ENCODE measurements at places on chromosomes 13 and 19. TPM values are rescaled to one million over a fixed set of nuclear protein-coding genes. Genes with fewer than 3 reads are reported as not detected.

- DNase-seq: no peak
These were observed 70.1 kb downstream of the CAB39L start for GRCh38 chr13:49373716-49374115.

DNA sequence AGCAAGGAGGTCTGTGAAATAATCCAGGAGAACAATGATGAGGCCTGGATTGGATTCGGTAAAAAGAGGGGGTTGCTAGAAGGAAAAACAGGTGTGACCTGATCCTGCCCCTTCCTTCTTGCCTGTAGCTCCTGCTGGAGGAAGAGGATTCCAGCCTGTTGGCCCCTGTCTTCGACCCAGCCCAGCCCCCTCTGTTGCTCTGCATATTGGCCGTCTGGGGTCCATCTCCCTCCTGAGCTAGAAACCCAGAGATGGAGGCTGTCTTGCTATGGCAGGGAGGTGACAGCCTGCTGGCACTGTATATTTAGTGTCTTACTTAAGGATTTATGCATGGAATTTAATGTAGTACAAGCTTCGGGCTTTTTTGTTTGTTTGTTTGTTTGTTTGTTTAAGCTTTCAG, 6.6 kb downstream of the DMRTC2 start:
- DNase-seq: no peak

DNA sequence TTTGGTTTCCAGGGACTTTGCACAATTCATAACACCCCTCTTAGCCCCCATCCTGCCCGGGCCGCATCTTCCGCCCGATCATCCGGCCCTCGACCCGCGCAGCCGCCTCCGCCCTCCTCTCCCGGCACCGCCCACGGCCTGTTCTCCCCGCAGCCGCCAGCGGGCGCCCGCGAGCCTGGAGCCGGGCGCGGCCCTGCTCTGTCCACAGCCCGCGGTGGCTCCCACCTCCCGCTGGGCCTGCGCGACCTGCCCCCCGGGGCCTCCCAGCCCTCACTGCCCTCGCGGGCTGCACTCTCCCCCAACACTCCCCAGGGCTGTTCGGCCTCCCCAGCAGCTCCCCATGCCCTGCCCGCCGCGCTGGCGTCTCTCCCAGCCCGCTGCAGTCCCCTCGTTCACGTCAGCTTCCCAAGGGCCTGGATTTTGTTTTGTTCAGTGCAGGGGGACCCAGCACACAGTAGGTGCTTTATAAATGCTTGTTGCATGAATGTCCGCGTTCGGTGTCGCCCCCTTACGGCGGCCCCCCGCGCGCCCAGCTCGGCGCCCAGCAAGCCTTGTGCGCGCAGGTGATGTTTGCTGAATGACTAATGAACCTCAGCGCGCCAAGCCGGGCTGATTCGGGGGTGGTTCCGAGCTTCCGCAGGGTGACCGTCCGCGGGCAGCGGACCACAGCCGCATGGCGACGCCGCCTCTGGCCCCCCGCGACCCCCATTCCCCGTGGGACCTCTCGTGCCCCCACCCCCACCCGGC, 4.6 kb upstream of the APC2 start:
- peak; percentile 59 for DNase-seq

- DNase-seq: no peak
These were observed 634 bp upstream of the DIAPH3 start for GRCh38 chr13:60164234-60164889.

- DNase-seq: peak; percentile 65
These were observed 25.3 kb downstream of the NAXD start for GRCh38 chr13:110640591-110641029.

DNA sequence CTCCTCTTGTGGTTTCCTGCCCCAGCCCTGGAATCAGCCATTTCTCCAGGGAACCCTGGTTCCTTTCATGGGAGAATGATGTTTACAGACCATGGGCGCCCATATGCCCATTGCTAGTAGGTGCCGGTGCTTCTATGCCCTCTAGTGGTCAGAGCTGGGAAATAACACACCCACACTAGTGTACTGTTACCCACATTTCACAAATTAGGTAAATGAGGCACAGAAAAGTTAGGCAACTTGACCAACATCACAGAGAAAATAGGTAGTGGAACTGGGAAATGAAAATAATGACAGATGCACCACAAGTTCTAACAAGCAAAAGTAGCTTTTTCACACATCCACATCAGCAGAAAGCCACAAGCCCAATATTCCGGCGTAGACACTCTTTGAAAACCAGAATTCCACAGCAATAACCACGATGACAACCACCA, 1.3 kb upstream of the CEACAM3 start:
- peak; percentile 39 for DNase-seq

DNA sequence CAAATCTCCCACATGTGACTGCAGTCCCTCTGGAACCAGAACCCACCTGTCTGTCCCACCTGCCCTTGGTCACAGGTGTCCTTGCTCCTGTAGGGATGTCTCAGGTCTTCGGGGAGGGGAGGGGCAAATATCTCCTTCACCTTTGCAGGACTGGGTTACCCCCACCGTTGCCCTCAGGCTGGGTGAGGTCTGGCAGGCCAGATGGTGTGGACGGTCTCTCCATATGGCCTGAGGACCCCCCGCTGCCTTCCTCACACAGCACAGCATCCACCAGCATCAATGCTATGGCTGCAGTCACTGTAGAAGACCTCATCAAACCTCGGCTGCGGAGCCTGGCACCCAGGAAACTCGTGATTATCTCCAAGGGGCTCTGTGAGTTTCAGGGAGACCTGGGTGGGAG, 10.0 kb downstream of the SLC5A5 start:
- DNase-seq: no peak

Gene CCNE1
- total RNA-seq: 8.4 TPM

Gene KLK14
- total RNA-seq: not detected

Gene KCNN4
- 0.52 TPM for total RNA-seq
